ENCODE measurements at places on chromosomes 12 and 14.

DNA sequence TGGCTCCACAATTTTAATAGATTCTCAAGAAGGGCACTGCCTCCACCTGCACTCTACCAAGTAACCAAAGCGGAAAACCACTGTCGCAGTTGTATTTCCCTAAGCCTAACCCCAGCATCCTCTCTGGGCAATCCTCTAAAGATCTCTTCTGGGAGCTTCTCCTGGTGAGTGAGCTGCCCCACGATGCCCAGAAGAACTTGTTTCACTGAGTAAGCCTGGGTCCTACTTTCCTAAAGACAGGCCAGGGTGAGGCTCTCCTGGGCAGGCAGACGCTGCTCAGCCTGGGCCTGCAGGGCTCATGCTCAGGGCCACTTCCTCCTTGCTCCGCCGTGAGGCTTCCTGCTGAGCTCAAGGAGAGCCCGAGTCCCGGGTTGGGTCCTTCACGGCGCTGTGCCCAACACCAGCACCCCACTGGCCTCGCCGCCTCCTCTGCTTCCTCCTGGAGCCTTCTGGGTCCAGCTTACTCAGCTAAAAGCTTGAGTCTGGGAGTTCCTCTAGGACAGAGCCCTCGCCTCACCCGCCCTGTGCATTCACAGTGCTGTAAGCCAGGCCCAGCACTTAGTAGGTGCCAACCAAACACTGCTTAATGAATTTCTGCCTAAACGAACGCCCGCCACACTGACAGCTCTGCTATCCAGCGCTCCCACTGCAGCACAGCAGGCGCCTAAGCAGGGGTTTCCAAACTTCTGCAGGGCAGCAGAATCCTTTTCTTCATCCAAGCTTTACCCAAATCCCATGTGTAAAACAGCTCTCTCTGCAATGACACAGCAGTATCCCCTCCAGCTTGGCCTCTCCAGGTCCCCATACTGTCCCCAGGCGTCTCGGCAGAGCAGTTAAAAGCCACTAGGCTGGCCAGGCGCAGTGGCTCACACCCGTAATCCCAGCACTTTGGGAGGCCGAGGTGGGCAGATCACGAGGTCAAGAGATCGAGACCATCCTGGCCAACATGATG is 5.7 kb downstream of the RAB35 start:
- no peak for DNase-seq

GRCh38 chr12:103462675-103463074 is 33.1 kb downstream of the C12orf42 start:
- DNase-seq = no peak

DNA sequence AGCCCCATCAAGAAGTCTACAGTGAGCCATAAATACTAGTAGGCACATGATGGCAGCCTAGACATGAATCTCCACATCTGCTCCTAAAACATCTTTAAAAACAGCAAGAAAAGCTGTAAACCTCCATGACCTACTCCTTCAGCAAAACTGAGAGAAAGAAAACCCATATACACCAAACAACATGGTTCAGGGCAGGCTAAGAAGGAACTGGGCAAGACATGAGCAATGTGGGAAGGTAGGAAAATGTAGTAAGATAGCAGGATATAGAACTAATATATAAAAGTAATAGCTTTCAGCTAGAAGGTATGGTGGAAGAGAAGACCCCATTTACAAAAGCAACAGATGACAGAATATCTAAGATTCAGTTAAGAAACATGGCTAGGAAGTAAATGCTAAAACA is 88.8 kb downstream of the RPS6KA5 start:
- no peak for DNase-seq

- DNase-seq = no peak
These were observed at the start of gene CLEC2B for GRCh38 chr12:9869307-9870161. CLEC2B (minus strand) TSS chr12:9869354.

GRCh38 chr14:104560586-104560945 is 19.0 kb upstream of the C14orf180 start:
- DNase-seq = no peak

GRCh38 chr14:51922624-51923023 is 62.2 kb downstream of the GNG2 start:
- DNase-seq = no peak

DNA sequence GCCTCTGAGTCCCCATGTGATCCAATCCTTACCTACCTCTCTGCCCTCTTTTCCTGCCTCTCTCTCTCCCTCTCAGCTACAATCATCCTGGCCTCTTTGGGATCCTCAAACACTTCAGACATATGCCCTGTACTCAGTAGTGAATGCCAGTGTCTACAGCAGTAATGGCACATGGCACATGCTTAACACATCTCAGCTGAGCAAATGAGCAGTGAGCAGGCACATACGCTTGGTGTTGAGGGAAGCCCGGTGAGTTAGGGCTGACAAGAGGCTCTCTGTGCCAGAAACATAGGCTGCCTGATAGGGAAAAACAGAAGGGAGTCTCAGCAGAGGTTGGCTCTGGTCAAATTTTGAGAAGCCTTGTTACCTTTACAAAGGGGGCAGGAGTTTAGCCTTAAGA is 409.1 kb downstream of the TMEM132D start:
- DNase-seq = no peak

DNA sequence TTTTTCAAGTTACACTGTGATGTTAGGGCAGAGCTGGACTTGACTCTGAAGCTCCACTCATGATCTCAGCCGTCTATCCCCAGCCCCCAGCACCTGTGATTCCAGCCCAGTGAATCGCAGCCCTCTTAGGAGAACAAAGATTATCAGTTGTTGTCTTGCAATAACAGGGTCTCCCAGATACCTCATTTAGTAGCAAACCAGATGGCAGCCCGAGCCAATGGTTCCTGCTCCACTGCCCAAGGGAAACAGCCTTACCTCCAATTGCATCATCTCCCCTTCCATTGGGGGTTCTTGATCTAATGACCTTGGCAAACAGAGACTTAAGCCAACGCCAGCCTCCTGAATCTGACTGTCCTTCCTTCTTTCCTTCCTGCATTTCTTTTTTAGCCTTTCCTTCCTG is 371.2 kb downstream of the BCL11B start:
- no peak for DNase-seq

DNA sequence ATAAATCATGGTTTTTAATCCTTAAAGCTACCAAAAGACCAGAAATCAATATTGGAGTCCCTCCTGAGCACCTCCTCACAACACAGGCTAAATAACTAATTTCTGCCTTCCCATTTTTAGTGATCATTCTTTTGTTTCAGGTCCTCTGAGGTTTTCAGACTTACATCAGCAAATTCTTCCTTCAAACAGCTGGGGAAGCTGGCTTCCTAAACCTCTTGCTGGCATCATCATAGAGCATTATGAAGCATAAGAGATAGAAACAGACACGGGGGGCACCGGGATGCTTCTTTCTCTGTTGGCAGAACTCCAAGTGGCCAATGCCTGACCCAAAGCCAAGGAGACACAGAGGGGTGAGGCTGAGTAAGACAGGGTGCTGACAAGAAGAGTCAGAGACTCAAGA is 47.9 kb upstream of the DBX2 start:
- no peak for DNase-seq

DNA sequence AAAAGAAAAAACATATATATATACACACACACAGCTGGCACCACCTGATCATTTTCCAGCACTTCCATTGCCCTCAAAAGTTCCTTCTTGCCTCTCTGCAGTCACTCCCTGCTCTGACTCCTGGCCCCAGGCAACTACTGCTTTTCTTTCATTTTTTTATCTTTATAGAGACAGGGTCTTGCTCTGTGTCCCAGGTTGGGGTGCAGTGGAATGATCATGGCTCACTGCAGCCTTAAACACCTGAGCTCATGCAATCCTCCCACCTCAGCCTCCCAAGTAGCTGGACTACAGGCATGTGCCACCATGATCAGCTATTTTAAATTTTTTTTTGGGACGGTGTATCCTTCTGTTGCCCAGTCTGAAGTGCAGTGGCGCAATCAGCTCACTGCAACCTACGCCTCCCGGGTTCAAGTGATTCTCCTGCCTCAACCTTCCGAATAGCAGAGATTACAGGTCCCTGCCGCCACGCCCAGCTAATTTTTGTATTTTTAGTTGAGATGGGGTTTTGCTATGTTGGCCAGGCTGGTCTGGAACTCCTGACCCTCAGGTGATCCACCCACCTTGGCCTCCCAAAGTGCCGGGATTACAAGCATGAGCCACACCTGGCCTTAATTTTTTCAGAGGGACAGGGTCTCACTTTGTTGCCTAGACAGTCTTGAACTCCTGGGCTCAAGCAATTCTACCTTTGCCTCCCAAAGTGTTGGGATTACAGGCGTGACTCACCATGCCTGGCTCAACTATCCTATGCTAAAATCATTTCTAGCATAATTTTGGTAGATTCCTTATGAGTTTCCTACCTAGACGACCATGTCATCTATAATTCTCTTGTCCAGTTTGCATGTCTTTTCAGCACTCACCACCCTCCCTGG is 7.8 kb downstream of the HSP90AA1 start:
- no peak for DNase-seq

- no peak for DNase-seq
These were observed 40.4 kb upstream of the PPP2R5C start for GRCh38 chr14:101721111-101721510.

GRCh38 chr14:69573831-69574262 is 824 bp downstream of the CCDC177 start:
- DNase-seq = peak; percentile 59

DNA sequence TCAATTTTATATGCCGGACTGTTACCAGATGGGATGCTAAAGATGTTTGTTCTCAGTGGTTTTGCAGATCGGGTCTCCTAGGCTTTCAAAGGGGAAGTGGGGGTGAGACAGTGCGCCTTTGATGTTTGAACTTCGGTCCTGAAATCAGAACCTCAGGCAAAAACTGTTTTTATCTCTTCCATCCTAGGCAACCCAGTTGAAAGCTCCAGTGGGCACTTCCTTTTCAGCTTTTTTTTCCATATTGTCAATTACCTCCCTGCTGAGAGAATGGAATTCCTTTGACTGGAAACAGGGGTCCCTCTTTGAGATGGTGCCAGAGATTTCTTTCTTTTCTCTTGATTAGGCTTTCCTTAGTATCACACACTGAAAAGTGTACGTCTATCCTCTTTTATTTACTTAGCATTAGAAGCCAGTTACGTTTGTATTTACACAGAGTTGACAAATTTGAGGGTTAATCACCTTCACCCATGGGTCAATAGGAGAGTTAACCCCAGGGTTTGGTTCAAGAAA is 40.0 kb downstream of the NUAK1 start:
- DNase-seq = no peak

- DNase-seq = no peak
These were observed 56.3 kb downstream of the GPHB5 start for GRCh38 chr14:63262446-63262845.

DNA sequence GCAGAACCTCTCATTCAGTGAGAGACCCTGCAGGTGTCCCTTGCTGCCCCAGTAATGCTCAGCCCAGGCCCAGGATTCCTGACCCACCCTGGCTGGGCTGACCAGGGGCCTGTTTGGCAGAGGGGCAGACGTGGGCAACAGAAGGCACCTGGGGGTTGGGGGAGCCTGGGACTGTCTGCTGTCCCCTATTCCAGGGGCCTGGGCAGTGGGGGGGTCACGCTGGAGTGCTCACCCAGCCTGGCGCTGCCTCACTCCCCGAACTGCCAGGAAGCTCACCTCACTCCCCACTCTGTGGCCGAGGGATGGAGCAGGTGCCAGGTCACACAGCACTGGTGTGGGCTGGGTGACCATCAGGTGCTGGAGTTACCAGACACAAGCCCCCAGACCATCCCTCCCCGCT is 22.6 kb upstream of the NUDT14 start:
- no peak for DNase-seq

- DNase-seq = no peak
These were observed 30.9 kb upstream of the TDRD9 start for GRCh38 chr14:103897075-103897947.

DNA sequence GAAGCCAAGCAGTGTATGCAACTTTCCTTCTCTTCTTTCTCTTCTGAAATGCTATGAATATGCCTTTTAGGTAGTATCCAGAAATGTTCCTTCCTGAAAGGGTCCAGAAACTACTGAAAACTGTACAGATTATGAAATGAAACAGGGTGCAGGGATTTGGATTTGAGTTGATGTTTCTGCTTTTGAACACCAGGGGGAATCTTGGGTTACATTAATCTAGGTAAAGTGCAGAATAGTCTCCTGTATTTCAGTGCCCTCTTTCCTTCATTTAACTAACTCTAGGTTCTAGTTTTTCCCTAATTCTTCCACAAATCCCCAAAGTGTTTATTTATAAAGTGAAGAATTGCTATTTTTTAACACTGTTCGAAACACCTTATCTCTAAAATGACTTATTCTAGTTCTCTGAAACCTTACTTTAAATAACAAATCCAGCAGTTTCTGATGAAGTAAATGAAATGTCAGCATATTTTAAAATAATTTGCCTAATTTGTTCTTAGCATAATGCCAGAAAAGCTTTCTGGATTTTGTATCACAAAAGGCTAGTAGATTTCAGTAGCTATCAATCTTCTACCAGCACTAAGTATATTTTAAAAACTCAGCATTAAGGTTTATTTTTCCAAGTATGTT is 111.9 kb downstream of the LRRK2 start:
- DNase-seq = no peak

DNA sequence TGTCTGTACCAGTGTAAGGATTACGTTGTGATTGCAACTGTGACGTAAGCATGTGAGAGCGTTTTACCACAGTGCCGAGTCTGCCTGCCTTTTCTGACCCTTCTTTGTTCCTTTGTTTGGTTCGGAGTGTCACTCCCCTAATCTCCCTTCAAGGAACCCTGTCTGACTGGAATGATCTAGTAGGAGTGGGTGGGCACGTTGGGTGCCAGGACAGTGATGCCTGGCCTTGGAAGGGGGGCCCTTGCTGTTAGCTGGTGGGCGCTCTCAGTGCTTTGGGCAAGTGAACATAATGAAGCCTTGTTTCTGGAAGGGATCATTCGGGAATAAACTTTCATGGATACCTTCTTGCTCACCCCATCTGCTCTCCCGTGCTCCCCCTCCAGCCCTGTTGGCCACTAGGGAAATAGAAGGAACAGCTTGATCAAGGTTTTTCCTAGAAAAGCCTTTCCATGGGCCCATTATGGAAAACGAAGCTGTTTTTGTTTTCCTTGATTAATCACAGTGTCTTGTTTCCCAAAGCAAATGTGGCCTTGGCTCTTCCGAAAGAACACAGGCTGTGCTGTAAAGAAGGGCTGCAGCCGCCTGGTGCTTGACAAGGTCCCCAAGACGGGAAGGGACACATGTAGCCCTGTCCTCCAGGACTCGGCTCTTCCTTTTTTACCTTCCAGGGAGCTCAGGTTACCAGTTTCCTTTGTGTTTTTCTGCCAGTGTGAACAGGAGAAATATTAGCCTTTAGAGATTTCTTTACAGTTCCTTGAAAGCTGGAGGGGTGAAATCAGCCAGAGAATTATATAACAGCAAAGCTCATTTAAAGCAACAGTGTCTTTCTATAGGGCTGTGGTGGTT is 215.5 kb downstream of the CRADD start:
- DNase-seq = peak; percentile 11

GRCh38 chr12:132247718-132248452 is 81.5 kb downstream of the GALNT9 start:
- DNase-seq = no peak

All from frontal cortex (tissue), 4 donors.